ENCODE measurements at places on chromosomes 6 and 20.

DNA sequence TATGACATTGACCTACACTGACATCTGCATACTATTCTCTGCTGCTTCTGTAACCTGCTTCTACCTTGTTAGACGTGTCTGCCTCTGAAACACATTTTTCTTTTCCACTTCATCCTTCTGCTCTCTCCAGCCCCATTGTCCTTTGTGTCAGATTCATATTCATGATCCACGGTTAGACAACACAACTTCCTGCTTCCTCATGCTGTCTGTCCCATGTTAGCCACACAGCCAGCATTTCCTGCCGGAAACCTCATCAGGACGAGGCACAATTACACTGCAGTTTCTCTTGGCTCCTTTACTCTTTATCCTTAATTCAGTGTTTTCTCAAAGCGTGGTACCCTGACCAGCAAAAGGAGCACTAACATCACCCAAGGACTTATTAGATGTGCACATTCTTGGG is 150.2 kb downstream of the TBC1D7 start:
- no peak for DNase-seq

DNA sequence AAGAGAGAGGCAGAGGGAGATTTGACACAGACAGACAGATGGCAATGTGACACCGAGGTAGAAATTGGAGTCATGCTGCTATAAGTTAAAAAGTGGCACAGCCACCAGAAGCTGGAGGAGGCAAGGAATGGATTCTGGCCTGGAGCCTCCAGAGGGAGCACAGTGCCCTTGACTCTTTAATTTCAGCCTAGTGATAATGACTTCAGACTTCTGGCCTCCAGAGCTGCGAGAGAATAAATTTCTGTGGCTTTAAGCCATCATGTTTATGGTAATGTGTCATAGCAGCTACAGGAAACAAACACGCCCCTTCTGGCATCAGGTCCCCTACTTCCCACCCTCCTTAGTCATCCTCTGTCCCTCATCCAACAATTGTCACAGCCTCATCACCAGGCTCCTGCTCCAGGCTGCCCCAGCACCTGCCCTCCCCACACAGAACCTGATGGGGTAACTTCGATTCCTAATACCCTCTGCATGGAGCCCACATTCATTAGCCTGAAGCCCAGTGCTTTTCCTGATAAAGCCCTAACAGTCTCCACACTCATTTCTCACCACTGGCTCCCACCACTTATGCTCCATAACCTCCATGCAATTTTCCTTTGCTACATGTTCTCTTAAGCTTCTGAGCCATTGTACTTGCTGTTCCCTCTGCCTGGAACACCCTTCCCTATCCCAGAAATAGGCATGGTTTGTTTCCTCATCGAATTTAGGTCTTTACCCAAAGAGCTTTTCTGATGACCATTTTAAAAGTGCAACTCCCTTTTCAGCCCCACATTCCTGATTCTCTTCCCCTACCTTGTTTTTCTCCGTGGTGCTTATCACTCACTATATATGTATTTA is 69.7 kb upstream of the TOX2 start:
- DNase-seq = no peak

GRCh38 chr6:166237617-166238016 is 70.0 kb upstream of the TBXT start:
- no peak for DNase-seq

DNA sequence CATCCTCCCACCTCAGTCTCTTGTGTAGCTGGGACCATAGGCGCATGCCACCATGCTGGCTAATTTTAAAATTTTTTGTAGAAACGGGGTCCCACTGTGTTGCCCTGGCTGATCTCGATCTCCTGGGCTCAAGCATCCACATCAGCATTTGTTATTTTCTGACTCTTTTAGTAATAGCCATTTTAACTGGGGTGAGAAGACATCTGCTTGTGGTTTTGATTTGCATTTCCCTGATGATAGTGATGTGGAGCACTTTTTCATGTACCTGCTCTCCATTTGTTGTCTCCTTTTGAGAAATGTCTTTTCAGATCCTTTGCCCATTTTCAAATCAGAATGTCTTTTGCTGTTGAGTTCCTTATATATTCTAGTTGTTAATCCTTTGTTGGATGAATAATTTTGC is 22.2 kb upstream of the TULP4 start:
- DNase-seq = no peak

- no peak for DNase-seq
These were observed 244.1 kb upstream of the TBX18 start for GRCh38 chr6:85008296-85009009.

Measured in NT2/D1 (cell line).